ENCODE measurements at places on chromosomes 1 and 21. TPM values are rescaled to one million over a fixed set of nuclear protein-coding genes. Genes with fewer than 3 reads are reported as not detected.

REG4 gene
- total RNA-seq = not detected

HAO2 gene
- total RNA-seq = not detected

CA6 gene
- total RNA-seq = not detected

RAB25 gene
- total RNA-seq = not detected

MPZ gene
- 2.2 TPM for total RNA-seq

PRDM16 gene
- total RNA-seq = 11.6 TPM

AP4B1 gene
- 11.7 TPM for total RNA-seq

EFNA4 gene
- 6.5 TPM for total RNA-seq

FAM163A gene
- total RNA-seq = not detected

TFF3 gene
- not detected for total RNA-seq

CHODL gene
- 0.07 TPM for total RNA-seq

SLC44A3 gene
- 2.2 TPM for total RNA-seq

CRYBG2 gene
- not detected for total RNA-seq

RUNX1 gene
- 48.6 TPM for total RNA-seq

LCE1C gene
- not detected for total RNA-seq

TCHHL1 gene
- total RNA-seq = not detected

PWP2 gene
- total RNA-seq = 6.1 TPM

BMP8B gene
- total RNA-seq = not detected

TEDDM1 gene
- not detected for total RNA-seq

APCS gene
- total RNA-seq = not detected

KCNJ15 gene
- total RNA-seq = 2.4 TPM

CCDC181 gene
- 0.85 TPM for total RNA-seq

NUP210L gene
- total RNA-seq = 0.07 TPM

MXRA8 gene
- total RNA-seq = 264 TPM

GPA33 gene
- not detected for total RNA-seq

RNF187 gene
- total RNA-seq = 102 TPM

Measured in smooth muscle cell of the pulmonary artery (primary cell).